Fibroblast of gingiva (primary cell): ENCODE measurements at places on chromosomes 3 and 15.

DNA sequence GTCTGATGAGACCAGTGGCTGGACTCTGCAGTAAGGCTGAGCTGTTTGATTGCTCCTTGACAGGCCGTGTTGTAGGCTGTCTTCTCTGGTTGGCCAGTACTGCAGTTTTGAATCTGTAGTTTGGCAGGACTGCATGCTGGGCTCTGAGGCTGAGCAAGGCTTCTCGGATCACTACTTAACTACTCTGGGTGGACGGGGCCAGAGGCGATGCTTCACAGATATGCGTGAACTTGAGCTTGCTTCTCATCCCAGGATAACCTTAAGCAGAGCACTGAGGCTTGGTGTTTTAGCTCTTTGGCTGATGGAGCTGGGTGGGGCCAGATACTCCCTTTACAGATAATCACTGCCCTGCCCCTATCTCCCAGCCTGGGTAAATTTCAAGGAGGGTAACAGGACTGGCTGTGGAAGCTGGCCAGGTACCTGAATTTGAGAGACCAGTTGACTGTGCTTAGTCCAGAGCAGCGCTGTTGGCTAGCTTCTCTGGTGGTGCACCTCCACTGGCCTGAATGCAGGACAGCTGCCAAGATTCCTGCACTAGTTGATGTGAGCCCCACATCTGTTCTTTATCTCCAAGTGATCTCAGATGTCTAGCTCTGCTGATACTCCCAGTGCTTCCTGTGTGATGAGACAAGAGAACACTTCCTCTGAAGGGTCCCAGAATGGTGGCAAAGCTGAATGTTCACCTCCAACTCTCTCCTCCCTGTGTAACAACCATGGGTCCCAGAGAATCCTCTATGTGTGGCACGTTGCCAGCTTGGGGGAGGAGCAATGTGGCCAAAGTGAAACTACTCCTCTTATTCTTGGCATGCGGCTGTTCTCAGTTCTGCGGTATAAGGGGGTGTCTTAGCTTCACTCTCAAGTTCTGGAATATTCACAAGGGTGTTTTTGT lies 37.9 kb downstream of the RPL39L start:
- DNase-seq = peak; percentile 39

- peak; percentile 5 for DNase-seq
These were observed 1.2 kb upstream of the EIF3J start for GRCh38 chr15:44535523-44536301.

DNA sequence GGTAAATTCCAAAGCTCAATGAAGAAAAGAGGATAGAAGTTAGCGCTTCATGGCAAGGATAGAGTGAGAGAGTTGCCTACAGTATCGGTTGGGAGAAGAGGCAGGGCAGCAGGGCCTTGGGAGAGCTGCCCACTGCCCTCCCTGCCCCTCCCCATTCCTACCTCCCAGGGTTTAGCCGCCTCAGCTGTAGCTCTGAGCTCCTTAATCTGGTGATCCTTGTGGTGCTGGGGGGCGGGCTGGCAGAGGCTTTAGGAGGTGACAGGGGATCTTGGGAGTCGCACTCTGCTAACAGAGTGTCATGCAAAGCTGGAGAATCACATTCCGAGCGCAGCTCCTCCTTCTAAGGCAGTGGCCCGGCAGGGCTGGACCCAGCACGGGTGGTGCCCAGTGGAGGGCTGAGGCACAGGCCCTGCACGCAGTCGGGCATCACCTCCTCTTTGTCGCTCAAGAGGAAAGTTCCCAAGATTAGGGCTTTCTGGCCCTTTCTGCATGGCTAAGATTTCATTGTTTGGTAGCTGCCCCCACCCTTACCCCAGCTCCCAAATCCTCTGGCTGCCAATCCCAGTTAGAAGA lies 57.1 kb upstream of the POLG start:
- DNase-seq = no peak

- no peak for DNase-seq
These were observed 5.7 kb downstream of the SMAD3 start for GRCh38 chr15:67070892-67071664.

DNA sequence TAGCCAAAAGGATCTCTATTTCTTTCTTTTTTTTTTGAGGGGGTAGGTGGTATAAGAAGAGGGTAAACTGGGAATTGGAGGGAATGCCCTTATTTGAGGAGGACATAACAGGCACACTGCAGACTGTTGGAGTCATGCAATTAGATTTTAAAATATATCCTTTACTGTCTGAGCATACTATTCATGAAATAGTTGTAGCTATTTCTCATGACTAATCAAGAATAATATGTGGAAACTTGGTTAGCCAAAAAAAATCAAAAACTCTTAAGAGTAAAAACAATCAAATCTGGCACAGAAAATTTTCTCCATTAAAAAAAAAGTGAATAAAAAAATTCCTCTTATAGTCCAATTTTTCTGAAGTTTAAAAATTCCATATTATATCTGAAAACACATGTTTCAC lies 174.9 kb downstream of the SCAPER start:
- no peak for DNase-seq

DNA sequence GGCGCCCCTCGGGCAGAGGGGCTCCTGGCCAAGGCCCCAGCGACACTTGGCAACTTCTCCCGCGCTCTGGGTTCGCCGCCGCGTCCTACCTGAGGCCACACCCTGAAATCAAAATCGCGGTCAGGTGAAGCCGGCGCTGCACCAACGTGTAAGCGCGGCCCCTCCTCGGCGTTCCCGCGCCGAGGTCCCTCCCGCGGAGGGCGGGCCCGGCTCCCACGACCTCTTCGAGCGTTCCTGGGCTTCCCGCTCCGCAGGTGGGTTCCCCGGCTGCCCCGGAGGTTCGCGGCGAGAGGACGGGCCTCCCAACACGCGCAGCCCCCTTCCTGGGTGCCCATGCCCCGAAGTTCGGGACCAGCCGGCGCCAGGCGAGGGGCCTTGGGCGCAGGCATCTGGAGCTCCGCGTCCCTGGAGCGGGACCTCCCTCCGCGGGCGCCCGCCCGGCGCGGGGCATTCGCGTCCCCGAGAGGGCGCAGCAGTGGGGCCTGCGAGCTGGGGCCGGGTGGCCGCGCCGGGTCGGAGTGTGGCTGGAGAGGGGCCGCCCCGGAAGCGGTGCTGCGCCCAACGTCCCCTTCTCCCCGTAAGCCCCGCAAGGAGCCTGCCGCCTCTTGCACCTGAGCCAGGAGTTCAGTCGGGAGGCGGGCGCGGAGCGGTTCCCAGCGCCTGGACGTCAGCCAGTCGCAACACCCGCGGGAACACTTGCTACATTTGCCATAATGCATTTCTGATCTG lies 13.7 kb downstream of the PAK6 start:
- DNase-seq = no peak

DNA sequence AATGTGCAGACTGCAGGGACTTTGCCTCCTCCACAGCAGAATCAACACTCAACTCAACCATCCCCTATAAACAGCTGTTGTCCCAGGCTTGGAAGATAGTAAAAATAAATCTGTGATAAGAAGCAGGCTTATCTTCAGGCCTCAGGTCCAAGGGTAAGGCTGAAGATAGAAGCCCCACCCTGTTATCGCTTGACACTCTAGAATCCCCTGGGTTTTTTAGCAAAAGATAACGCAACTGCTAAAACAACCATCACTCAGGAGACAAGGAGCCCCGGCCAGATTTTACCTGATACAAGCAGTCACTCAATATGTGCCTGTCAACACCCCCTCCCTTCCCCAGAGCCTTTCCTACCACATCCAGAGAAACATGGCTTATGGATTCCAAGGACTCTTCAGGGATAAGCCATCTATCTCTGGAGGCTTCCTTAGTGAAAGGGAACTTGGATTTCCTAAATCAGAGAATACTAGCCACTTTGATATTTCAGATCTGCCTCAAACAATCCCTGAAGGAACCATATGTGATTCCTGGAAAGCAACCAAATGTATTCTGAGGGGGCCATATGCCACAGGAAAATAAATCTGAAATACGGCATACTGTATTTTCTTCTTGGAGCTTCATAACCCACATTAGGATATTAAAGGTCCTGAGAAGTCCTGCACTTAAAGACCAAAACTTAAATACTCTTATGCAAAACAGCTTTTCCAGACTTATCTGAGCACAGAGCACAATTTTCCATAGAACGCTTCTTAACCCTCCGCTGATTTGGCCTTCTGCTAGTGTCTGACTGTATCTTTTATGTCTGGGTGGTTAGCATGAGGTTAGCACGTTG lies 60.4 kb downstream of the LYZL4 start:
- no peak for DNase-seq

GRCh38 chr15:34650177-34650576 lies 66.7 kb upstream of the GOLGA8B start:
- DNase-seq = peak; percentile 26

GRCh38 chr3:45065373-45065720 lies 39.2 kb downstream of the CLEC3B start:
- DNase-seq = no peak

DNA sequence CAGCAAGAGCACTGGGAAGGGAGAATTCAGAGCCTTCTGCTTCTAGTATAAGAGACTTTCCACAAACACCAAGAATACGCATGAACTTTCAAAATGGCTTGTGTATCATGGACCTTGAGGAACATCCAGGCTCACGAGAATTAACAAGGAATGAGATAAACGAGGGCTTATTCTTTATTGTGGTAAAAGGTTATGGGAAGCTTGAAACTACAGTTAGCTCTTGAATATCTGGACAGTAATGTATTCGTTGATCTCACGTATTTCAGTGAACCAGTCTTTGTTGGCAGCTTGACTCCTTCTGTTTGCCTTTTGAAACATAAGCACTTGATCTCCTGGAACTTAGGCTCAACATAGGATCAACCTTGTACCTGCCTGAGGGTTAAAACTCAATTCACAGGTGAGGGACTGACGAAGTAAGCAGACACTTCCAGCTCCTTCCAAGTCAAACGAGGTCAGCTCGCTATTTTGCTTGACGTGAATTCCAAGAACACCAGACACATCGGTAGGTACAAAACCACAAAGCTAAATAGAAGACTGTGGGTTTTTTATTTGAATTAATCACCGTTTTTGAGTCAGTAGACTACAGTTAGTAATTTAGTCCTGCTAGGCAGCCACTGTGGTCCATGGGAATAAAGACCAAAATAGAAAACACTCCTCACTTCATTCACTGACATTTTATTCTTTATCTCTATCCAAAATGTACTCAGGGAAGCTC lies 30.8 kb downstream of the GALNT15 start:
- DNase-seq = no peak

- DNase-seq = no peak
These were observed 1298.5 kb downstream of the ROBO2 start for GRCh38 chr3:78338405-78338804.

DNA sequence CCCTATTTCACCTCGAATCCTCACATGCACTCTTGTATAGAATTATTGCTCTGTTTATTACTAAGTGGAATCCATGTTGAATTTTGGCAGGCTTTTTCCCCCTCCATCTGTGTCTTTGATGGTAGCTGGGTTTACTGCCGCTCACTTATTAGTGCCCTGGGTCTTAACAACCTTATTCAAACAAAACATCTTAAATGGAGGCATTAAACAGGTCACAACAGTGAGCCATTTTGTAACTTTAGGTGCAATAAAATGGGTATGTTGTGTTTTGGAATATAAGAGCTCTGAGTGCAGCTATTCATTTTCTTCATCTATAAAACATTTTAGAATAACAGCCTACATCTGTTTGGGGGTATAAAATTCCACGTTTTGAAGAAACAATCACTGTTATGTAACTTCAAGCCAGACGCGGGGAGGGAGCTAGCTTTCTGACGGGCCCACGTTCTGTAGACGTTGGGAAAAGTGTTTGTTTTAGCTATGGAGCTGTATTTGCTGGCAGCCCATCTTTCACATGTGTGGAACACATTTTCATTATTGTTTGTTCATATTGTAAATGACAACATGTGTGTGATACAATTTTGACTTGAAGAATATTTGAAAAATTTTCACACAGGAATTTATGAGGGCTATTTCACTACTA lies 122.0 kb downstream of the SLC25A26 start:
- peak; percentile 46 for DNase-seq

DNA sequence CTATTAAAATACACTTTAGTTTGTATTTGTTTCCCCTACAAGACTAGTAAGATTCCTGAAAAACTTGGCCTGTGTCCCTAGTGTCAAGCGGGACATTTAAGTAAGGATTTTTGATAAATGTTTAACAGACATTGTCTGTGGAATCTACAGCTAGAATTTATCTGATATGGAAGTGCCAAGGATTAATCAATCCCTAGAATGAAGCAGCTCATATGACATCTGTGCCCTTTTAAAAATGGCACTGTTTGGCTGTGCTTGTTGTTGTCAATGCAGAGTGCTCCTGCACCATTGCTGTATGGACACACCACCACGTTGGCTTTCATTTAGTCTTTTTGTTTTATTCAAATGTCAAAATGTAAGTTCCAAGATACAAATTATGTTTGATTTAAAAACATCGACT lies 14.3 kb upstream of the PDCD7 start:
- no peak for DNase-seq

DNA sequence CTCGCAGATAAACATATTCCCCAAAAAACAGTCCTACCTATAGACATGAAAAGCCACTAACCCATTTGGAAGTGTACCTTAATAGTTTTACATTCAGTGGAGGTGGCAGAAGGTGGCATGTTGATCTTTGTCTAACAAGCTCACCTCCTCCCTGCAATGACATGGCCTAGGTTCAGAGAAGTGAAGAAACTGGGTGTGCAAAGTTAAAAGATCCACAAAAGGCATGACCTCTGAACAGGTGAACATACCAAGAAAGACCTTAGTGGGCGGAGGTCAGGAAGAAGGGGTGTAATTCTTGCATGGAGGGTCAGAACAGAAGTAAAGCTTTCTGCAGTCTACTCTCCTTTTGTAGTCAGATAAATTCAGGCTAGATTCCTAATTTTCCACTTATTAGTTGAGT lies 822 bp downstream of the MRPL3 start:
- DNase-seq = no peak

- no peak for DNase-seq
These were observed 161.8 kb upstream of the TBL1XR1 start for GRCh38 chr3:177358977-177359592.

DNA sequence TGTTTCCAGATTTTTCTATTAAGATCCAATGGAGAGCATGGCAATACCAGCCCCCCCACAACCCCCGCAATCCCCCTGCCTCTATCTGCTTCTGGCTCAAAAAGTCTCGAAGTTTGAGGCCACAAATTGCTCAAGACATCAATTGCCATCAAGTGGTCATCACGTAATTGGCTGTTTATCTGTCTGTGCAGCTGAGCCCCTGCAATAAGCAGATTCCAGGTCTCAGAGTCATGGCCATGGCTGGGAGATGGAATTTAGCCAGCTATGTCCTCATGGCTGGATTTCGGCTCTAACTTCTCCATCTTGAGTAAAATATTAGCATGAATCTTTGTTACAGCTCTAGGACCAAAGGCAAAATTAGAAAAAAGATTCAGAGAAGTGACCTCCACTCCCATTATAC lies 22.7 kb downstream of the SSUH2 start:
- DNase-seq = peak; percentile 88

- DNase-seq = no peak
These were observed 158.6 kb downstream of the CNTN6 start for GRCh38 chr3:1251282-1252060.

- DNase-seq = no peak
These were observed 352.6 kb downstream of the PDCD6IP start for GRCh38 chr3:34150992-34151391.

GRCh38 chr15:73352082-73352481 lies 16.7 kb downstream of the HCN4 start:
- DNase-seq = no peak

DNA sequence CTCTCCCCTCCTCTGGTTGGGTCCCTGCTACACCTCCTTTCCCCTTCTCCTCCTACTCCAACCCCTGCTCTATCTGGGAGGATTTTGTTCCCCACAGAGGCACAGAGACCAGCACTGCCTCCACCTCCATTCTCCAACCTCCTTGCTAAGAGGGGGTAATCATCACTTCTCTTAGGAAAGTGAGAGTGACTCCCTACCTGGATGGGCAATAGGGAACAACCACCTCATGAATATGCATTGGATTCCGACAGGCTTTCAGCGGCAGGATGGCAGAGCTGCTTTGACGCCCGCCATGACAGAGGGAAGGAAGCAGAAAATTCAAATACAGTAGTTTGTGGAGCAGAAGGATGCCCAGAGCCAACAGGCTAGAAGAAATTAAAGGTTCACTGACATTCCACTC lies 614.8 kb upstream of the MDFIC2 start:
- DNase-seq = no peak
